ENCODE measurements at places on chromosomes 6 and 20.

DNA sequence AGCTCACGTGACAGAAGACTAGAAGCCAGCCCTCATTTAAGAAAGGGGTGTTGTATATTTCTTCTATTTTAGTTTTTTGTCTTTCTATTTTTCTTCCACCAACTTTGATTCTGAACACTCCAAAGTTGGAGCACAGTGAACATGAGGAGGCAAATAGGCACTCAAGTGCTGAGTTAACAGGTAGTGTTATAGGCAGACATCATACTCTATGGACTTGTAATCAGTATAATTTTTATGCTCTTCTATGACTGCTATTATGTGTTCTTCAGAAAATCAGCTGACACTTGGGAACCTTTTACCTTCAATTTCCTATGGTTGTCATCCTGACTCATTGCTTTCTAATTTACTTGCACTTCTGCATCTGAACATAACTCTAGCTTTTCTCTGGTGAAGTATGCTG, 396.3 kb upstream of the EYS start:
- no peak for DNase-seq

GRCh38 chr6:111522393-111523020, 39.5 kb upstream of the REV3L start:
- DNase-seq, result no peak

DNA sequence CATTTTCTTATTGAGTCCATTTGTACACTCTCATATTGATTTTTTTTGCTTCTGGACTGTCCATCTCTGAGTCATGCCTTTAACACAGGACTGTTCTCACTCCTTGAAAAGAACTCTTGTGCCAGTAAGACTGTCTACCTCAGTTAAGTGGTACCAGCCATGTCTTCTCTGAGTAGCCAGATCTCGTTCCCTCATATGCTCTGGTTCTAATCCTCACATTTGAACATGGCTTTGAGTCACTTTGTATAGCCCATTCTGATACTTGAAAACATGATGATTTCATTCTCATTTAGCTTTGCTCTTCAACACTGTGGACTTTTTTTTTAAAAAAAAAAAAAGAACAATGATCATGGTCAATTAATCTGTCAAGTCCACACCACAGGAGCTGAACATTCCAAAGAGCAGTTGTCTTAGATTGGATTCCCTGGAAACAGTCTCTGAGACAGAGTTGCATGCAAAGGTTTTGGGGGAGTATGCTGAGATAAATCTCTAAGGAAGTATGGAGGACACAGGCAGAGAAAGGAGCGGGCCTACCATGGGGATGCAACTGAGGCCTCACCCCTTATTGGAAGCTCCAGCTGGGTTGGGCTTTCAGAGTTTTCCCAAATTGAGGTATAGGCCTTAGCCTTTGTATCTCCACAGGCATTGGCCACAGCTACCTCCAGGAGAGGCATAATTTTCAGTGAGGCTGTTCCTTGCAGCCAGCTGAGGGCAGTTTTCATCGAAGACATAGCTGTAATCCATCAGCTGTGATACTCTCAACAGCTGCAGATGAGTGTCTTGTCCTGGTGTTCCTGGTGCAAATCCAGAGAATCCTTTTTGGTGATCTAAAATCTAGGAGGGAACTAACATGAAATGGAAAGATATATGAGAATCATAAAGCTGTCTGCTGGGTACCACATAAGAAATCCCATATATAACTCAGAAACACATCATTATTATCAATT, 6.0 kb upstream of the PTCHD4 start:
- no peak for DNase-seq

GRCh38 chr6:135983718-135984343, 132.3 kb downstream of the PDE7B start:
- no peak for DNase-seq

- no peak for DNase-seq
These were observed 102.3 kb downstream of the RPP40 start for GRCh38 chr6:4901386-4902061.

GRCh38 chr6:1972962-1973361, 272.4 kb downstream of the GMDS start:
- DNase-seq, result no peak

DNA sequence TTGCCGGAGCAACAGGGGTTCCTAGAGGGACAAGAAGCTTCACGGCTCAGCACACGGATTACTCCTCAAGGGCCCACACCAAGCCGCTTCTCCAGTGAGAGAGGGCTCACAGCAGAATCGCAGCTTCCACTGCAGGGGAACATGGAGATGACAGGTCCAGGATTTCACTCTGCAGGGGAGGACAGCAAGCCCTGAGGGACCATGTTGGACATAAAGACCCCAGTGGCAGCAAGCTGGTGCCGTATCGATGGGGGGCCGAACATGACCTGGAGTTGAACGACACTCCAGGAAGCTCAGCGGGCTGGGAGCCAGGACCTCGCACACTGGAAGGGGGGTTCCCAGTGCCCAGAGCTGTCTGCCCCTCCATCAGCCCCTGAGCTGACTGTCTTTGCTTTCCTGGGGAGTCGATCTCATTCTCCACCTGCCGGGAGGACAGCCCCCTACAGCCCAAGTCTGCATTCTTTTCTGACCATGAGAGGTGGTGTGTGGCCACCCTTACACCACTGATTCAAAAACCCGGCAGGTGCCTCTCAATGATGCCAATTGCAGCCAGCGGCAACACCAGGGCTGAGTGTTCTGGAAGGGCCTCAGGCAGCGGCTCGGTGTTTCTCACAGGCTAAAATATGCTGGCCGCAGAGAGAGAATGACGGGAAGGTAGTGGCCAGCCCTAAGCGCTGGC, 194.5 kb upstream of the CDH4 start:
- no peak for DNase-seq

GRCh38 chr6:30463651-30464618, 25.4 kb upstream of the HLA-E start:
- DNase-seq, result peak; percentile 59

DNA sequence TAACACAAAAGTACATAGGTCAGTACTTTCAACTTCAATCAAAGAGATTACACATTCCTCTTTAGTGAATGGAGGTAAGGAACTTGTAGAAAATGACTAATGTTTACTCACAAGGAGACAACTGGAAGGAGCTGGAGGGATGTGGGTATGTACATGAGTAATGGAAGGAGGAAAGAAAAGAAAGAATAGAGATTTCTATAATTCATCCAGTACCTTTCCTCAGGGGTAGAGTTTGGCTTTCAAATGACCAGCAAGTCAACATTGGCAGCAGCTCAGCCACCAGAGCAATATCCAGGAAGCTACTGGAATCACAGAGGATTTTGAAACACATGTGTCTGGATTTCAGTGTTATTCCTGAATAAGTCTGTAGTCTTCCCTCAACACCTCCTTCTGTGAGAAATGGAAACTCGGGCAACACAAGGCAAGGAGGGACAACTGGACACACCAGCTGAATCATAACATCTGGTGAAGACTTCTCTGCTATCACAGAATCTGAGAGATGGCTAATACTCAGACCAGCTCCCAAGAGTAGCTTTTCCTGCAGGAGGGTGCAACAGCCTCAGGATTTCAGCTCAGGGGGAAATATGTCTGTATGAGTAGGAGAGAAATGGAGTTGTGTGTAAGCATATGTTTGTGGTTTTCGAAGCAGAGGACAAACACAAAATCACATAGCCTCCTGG, 98.8 kb downstream of the HAO1 start:
- DNase-seq, result no peak

GRCh38 chr20:14829906-14830305, 492.5 kb upstream of the FLRT3 start:
- no peak for DNase-seq

GRCh38 chr6:23985015-23985414, 141.0 kb upstream of the NRSN1 start:
- DNase-seq, result no peak

DNA sequence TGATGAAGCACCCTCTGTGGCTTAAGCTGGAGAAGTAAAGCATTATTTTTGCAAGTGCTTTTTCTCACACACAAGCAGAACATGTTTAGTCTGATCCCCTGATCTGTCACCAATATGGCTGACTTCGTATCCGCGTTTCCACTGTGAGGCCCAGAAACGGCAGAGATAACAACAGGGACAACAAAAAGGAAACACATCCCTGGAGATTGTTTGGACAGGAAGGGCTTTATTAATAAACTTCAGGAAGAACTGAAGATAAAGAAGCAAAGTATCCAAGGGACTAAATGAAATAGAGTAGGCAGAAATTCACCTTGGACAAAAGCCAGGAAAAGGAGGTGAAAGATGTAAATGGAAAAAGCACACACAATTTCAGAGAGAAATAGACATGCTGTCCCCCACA, 49.2 kb downstream of the RARS2 start:
- no peak for DNase-seq

- DNase-seq, result no peak
These were observed 52.0 kb upstream of the PLEKHG1 start for GRCh38 chr6:150547502-150548222.

DNA sequence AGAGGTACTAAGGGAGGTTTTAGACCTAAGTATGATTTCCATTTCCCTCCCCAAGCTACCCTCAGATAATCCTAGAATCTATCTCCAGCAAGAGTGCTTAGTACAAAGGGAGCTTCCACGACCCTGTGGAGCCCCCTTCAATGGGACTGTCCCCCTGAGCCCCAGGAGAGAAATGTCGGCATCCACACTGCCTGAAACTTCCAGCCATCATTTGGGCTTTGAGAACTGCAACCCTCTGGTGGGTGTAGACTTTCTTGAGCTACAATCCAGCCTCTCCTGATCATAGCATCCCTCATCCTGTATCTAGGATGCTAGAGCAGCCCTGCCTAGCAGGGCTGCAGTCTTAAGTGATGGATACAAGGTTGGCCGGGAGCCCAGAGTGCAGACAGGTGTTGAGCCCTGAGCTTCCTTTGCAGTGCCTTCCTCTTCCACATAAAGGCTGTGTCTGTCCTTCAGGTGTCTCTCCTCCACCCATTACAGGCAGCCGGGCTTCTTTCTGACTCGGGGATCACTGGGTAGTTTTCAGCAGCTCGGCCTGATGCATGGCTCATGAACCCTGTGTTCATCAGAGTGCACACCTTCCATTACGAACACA, 424.5 kb downstream of the PREX1 start:
- DNase-seq, result no peak

DNA sequence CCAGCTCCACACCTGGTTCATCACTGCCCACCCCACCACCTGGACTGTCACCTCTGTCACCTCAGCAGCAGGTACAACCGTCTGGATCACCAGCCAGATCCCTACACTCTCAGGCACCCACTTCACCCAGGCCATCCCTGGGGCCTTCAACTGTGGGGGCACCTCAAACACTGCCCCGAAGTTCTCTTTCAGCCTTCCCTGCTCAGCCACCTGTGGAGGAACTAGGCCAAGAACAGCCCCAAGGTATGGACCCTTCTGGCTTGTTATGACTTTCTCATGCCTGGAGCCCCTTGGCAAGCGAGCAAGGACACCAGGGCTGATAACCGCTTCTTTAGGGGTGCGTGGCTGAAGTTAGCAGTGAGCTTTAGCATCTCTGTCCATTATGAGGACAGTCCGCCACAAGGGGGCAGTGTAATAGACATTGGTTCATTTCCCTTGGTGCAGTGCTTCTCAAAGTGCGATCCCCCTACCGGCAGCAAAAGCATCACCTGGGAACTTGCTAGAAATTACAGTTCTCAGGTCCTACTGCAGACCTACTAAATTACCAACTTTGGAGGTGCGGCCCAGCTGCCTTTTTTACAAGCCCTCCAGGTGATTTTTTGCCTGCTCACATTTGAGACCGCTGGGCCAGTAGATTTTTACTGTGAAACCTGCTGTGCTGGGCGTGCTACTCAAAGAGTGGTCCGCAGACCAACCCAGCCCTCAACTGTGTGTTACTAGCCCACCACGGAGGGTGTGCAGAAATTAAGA, 32.5 kb downstream of the PNPLA1 start:
- peak; percentile 92 for DNase-seq

GRCh38 chr6:8180327-8181159, 78.2 kb upstream of the EEF1E1 start:
- DNase-seq, result no peak

DNA sequence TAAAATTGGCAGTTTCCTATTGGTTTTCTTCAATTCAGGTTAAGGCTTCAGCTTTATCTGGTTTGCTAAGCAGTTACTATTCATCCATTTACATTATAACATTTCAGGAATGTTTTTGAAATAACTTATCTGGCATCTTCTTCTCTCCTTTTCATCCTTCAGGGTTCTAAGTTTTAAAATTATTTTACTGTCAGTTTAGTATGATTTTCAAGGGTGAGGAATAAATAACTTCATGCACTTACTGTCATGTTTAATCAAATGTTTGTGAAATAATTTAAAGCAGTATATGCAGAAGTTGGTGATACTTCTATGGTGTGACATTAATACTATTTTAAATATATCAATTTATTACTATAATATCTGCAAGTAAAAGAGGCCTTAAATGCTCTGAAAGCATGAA, 338.1 kb upstream of the MMS22L start:
- no peak for DNase-seq

GRCh38 chr20:44211177-44212039, 837 bp upstream of the OSER1 start:
- DNase-seq, result no peak
